ENCODE measurements at places on chromosomes 11 and 22.

- no peak for DNase-seq
Measured at GRCh38 chr11:130299978-130300377, 14.7 kb downstream of the ZBTB44 start.

DNA sequence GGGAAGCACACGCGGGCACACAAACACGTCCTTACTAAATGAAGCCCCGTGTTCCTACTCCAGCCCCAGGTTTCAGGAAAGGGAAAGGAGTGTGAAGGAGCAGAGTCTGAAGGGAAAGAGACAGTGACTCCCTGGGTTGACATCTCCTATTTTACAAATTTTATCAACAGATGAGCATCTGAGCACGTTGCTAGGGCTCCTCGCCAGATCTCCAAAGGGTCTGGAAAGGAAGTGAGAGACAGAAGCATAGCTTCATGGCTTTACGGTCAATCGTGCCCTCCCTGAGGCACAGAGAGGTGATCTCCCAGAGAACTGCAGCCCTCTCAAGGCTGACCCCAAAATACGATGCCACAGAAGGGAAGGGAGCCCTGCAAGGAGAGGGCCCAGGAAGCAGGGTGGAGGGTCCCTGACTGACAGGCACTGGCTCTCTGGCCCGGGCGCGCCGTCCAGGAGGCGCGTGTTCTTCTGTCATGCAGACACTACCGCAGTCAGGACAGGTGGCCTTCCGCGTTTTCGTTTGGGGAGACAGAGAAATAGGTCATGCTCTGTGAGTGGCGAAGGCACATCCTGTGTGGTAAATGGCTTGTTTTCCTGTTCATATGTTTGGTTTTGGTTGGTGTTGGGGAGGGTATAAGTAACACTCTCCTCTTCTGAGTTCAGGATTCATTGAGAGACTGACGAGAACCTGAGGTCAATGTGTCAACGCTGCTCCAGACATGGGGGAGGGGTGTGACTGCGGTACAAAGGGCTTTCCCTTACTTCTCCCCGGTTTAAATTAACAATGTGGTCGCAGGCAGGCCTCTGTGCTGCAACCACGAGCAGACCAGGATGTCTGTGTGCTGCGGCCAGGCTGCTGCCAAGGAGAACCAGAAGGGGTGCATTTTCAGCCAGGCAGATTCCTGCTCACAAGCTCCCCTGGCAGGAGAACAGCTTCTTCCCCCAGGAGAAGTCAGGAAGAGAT, 813.3 kb downstream of the OPCML start:
- DNase-seq: peak; percentile 42

- no peak for DNase-seq
Measured at GRCh38 chr22:40782521-40782920, 36.6 kb downstream of the SLC25A17 start.

DNA sequence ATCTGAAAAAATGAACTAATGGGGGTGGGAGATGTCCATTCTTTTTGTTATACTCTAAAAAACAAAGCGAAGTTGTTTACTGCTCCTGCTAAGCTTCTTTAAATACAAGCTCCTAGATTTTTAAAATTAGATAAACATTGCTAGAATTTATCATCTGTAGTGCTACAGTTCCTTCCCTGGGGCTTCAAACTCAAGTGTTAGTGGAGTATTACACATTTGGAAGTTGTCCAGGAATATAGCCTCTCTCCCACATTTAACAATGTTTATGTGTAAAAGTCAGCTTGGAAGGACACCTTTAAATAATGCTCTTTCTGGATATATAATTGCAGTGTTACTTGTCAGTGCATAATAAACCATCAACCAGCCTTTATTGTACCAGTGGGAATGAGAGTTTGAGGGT, 155.5 kb downstream of the SPON1 start:
- DNase-seq: no peak

DNA sequence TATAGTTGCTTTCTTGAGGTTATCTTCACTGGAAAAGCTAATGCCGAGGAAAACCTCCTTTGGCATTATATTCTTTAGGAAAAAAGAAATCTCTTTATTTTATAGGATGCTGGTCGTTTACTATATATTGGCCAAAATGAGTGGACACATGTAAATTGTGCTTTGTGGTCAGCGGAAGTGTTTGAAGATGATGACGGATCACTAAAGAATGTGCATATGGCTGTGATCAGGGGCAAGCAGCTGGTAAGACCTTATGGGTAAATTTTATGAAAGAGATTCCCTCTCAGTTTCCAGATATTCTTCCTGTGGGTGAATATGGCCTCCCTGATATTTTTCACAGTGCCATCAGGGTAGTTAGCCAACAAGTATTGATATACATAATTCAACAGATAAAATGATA, 29.4 kb upstream of the TTC36 start:
- no peak for DNase-seq

DNA sequence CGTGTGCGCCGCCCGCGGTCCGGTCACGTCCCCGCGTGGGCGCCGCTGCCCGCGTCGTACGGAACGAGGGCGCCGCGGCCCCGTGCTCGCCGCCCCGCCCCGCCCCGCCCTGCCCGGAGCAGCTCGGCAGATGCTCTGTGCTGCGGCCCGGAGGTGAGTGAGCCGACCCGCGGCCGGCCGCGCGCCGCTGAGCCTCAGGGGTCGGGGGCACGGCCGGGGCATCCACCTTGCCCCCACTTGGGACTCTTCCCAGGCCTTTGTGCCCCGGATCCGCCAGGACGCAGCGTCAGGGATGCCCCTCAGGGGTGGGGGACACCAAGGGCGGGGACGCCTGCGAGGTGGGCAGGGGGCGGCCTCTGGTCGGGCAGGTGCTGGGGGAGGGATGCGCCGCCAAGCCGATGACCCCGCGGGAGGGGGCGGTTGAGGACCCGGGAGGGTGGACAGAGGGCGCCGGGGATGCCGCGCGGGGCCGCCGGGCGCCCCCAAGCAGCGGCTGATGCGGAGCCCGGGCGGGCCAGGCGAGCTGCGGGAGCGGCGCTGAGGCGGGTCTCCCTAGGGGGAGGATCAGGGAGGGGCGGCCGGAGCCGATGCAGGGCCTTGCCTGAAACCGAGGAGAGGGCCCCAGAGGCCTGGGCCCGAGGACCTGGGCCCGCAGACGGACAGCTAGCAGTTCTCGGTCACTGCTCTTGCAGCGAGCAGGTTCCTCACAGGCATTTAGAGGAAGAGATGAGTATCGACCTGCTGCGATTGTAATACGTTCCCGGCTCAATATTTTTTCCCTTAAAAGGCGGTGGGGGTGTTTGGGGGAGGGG, at the start of gene GNAZ:
Gene GNAZ (plus strand): TSS at position 102 of the 812 bp plus-strand sequence. CDS start 25,177 bp downstream, outside the sequence.
- peak; percentile 6 for DNase-seq

- DNase-seq: no peak
Measured at GRCh38 chr11:35892166-35892565, 51.7 kb upstream of the LDLRAD3 start.

Data from CD4-positive, alpha-beta T cell treated with Interleukin-12 subunit alpha and Interleukin-12 subunit beta, for 1 hour (primary cell).